ENCODE measurements at places on chromosomes 3 and 15.

- no peak for DNase-seq
Observed at GRCh38 chr15:74306781-74307217, 60.6 kb downstream of the CYP11A1 start.

- no peak for DNase-seq
Observed at GRCh38 chr3:43013743-43014155, 34.6 kb downstream of the GASK1A start.

DNA sequence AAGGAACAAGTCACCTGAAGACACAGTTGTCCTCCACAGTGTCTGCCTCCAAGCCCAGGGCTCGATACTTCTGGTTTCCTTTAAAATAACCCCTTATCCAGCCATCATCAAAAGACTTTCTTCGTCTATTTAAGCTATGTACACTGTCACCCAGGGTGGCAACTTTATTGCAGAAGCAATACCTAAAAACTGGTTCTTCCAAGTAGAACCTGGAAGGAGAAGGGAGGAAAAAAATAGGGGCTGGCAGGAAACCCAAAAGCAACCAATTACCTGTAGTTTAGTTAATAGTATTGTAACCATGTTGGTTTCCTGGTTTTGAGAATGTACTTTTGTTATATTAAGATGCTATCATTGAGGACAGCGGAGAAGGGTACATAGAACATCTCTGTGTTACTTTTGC lies 33.7 kb downstream of the ITGB5 start:
- no peak for DNase-seq

GRCh38 chr3:193744822-193745684 lies 152.0 kb downstream of the OPA1 start:
- DNase-seq = no peak

GRCh38 chr3:106830334-106830733 lies 546.9 kb upstream of the CCDC54 start:
- DNase-seq = no peak

- no peak for DNase-seq
Observed at GRCh38 chr3:164365242-164365641, 713.1 kb downstream of the SI start.

DNA sequence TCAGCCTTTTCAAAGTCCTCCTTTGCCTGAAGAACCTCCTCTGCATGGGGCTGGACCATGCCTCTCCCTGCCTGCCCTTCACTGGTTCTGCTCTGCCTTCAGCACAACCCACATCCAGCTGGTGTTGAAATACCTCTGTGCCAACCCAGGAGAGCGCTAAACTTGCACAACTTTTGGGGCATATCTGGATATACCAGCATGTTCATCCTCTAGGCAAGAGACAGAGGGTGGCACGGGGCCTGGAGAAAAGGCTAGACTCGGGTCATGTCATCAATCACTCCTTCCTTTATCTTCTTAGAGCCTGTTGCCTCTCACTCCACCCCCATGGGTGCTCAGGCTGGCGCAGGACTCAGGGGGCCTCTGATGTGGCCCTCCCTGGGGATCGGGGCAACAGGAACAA lies 4.8 kb downstream of the SEMA4B start:
- DNase-seq = no peak
